Dermis blood vessel endothelial cell (primary cell): ENCODE measurements at places on chromosomes 3 and 15. TPM values are rescaled to one million over a fixed set of nuclear protein-coding genes. Genes with fewer than 3 reads are reported as not detected.

DNA sequence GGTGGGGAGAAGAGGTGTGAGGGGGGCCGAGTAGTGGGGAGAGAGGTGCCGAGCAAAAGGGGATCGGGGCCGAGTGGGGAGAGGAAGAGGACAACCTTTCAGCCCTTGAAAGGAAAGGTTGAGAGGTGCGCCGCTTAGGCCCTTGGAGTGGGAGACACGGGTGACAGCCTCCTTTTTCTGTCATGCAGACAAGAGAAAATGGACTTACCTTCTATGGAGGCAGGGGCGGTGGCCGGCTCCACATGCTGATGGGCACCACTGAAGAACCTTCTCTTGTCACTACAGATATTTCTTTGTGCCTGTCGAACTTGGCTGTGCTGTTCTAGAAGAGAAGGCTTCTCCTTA lies 421 bp downstream of the KLHL18 start:
- DNase-seq, result peak; percentile 38

GRCh38 chr3:40872258-40872920 lies 326.9 kb upstream of the CTNNB1 start:
- DNase-seq, result no peak

DNA sequence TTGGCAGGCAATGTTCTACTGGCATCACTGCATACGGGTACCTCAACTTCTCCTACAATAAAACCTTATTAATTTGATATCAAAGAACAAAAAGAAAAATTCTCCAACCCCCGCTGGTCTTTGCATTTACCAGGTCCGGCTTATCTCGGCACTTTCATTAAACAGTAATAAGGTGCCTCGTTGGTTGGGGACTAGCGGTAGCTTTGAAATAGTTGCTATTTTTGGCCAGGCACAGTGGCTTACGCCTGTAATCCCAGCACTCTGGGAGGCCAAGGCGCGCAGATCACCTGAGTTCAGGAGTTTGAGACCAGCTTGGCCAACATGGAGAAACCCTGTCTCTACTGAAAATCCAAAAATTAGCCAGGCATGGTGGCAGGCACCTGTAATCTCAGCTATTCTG lies 32.0 kb upstream of the CGNL1 start:
- no peak for DNase-seq

GRCh38 chr15:46467041-46467440 lies 832.2 kb downstream of the SQOR start:
- DNase-seq, result no peak

GRCh38 chr3:45204136-45204535 lies 22.0 kb downstream of the TMEM158 start:
- DNase-seq, result peak; percentile 30

- no peak for DNase-seq
Observed at GRCh38 chr3:119236756-119237155, 3.9 kb downstream of the B4GALT4 start.

Gene GMNC
- total RNA-seq, result not detected in 2 replicates

Gene SCAANT1
- total RNA-seq, result not detected in 2 replicates

Gene SNX22
- total RNA-seq, result 0.23 and 0.34 TPM in 2 replicates
